Neural progenitor cell (in vitro differentiated cells): ENCODE measurements at places on chromosomes 3 and 15.
A peak's percentile ranks its signal among the peaks of the same experiment; 100 is the strongest.

- no peak for DNase-seq
- H3K27me3 ChIP-seq: peaks cover 83% of the 10 kb centered on the region
- no peak overlapping the region for H3K27ac ChIP-seq
- no peak overlapping the region for H3K4me3 ChIP-seq
- H3K4me1 ChIP-seq: peaks cover 11% of the 10 kb centered on the region
- H3K36me3 ChIP-seq: no peaks in the 10 kb centered on the region
Observed at GRCh38 chr3:11152301-11152700, 2.0 kb upstream of the HRH1 start.

DNA sequence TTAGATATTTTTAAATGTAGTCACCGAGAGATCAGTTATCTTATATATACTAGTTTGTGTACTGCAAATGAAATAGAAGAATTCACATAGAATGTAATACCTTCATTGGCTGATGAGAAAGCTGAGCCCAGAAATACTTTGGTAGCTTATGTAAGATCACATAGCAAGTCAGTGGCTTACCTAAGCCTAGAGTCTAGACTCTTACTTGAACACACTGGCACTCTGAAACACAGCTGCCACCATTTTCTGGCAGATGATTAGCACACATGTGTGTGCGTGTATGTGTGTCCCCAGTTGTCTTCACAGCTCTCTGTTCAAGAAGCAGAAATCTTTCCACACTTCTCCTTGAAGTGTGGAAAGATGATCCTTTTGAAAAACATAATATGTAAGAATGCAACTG lies 124.3 kb downstream of the NEO1 start:
- H3K27me3 ChIP-seq: no peaks in the 10 kb centered on the region
- H3K4me3 ChIP-seq: no peak overlapping the region
- peaks cover 23% of the 10 kb centered on the region for H3K36me3 ChIP-seq
- no peak for DNase-seq
- peaks cover 19% of the 10 kb centered on the region for H3K4me1 ChIP-seq

DNA sequence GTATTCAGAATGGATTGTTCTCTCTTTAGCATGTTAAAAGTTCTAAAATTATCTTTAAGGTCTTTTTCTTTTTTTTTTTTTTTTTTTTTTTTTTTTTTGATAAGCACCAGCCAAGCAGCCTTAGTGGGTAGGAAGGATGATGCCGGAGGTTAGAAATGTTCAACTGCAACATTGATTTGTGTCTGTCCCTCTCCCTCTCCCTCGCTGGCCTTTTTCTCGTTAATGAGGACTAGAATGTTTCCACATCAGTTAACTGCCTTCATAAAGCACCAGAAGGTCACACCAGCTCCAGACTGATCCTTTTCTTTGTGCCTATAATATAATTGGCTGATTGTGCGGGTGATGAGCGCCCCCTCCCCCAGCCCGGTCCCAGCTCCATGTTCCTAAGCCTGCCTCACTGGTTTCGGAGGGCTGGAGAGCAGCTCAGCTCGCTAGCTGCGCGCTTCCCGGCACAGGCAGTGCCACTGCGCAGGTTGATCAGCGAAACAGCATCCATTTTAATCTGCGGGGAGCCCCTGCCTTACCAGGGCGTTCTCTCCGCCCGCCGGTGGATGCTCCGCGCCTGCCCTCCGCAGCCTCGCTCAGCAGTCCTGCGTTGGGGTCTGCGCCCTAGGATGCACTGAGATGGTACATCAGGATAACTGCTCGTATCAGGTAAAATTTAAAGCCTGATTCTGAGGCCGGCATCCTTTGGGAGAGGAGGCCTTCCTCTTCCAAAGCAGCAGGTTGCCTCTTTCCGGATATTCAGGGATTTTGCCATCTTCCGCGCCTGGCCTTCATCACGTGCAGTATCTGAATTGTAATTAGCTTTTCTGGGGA lies 148.9 kb upstream of the IL12A start:
- no peaks in the 10 kb centered on the region for H3K27me3 ChIP-seq
- H3K36me3 ChIP-seq: no peaks in the 10 kb centered on the region
- H3K4me3 ChIP-seq: peak within 1 kb of the TSS; percentile 72
- peak; percentile 96 for DNase-seq

DNA sequence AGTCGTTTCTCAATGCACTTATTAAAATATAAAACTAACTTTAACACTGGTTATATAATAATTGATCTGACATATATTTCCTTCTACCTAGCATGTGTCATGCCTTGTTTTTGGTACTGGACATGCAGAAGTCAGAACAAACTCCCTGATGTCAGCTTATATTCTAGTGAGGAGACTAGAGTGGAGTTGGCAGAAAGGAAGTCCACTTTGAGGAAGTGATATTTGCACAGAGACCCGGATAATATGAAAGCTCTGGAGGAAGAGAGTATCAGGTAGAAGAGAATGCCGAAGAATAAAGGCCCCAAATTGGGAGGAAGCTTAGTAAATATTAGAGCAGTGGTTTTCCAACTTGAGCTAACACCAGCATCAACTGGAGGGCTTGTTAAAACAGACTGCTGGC lies 24.6 kb upstream of the ZNF280D start:
- no peak for DNase-seq
- H3K36me3 ChIP-seq: no peaks in the 10 kb centered on the region
- no peak overlapping the region for H3K27ac ChIP-seq
- H3K4me1 ChIP-seq: no peaks in the 10 kb centered on the region

GRCh38 chr3:288417-288816 lies 91.9 kb downstream of the CHL1 start:
- H3K4me1 ChIP-seq: no peaks in the 10 kb centered on the region
- H3K27ac ChIP-seq: no peak overlapping the region
- no peaks in the 10 kb centered on the region for H3K36me3 ChIP-seq
- H3K4me3 ChIP-seq: no peak overlapping the region

GRCh38 chr3:187205683-187206082 lies 8.4 kb downstream of the RTP1 start:
- DNase-seq: no peak
- H3K27ac ChIP-seq: no peak overlapping the region
- H3K4me3 ChIP-seq: no peak overlapping the region
- peaks cover 18% of the 10 kb centered on the region for H3K4me1 ChIP-seq

DNA sequence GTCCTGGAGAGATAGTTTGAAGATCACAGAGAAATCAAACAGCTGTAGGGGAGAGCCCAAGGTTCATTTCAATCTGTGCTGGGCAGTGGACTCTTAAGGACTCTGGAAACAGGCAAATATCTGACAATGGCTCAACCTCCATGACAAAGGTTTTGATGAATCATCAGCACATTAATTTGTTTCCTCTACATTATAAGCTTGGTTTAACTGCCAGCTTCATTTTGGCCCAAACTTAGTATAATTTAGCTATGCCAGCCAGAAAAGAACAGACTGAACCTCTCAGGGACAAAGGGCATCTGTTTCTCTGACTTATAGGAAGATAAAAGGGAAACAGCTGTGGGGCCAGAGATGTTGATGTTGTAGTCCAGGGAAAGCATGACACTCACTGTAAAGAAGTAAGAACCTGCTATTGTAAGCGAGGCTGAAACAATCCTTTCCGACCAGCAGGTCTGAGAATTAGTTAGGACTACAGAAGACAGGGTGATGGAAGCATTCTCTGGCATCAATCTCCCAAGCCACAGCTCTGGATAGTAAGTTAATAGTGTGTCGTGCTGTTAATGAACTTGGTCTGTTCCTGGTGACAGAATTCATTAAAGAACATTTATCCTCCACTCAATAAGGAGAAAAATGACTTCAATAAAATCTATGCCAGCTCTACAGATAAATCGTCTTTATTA lies 110.1 kb downstream of the KCNMB2 start:
- H3K4me3 ChIP-seq: no peak overlapping the region
- DNase-seq: no peak
- H3K36me3 ChIP-seq: no peaks in the 10 kb centered on the region
- H3K27me3 ChIP-seq: no peaks in the 10 kb centered on the region

- no peaks in the 10 kb centered on the region for H3K27me3 ChIP-seq
- no peaks in the 10 kb centered on the region for H3K36me3 ChIP-seq
- peaks cover 54% of the 10 kb centered on the region for H3K4me1 ChIP-seq
- no peak overlapping the region for H3K27ac ChIP-seq
- DNase-seq: no peak
Observed at GRCh38 chr3:193996221-193996620, 139.7 kb upstream of the HES1 start.

DNA sequence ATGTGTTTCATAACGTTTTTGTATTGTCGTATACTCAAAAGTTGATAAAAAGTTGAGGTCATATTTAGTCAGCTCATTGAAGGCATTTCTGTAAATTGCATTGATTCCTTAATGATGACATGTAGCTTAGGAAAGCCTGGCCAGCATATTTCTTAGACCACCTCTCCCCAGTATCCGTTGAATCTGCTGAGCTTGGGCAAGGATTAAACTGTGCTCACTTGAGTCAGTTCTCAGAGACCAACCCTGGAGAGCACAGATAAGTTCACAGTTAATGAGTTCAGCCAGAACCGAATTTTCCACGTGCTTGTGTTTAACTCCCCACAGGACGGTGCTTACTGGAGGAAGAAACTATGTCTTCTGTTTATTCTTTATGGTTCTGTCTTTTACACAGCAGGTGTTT lies 132.7 kb downstream of the SLC25A26 start:
- DNase-seq: no peak
- no peaks in the 10 kb centered on the region for H3K4me1 ChIP-seq
- H3K36me3 ChIP-seq: no peaks in the 10 kb centered on the region

- no peak for DNase-seq
- no peaks in the 10 kb centered on the region for H3K27me3 ChIP-seq
- no peak overlapping the region for H3K27ac ChIP-seq
- peaks cover 3% of the 10 kb centered on the region for H3K4me1 ChIP-seq
- no peaks in the 10 kb centered on the region for H3K36me3 ChIP-seq
Observed at GRCh38 chr3:156614642-156615511, 59.5 kb upstream of the TIPARP start.

DNA sequence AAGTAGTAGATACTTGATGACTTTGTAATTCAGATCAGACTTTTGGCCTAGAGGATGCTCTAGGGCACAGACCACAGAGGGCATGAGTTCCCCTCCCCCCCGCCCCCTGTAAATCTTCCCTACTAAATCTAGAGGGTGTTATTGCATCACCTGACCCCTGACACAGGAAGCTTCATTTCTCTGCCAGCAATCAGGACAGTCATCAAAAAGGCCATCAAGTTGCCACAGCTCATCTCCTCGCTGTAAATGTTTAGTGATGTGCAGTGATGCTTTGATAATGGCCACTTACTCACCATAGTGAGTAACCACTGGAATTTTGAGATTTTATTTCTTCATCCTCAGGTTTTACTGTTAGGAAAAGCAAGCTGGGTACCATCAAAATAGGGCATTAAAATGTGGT lies 289.2 kb upstream of the CHRM5 start:
- no peak for DNase-seq
- H3K4me1 ChIP-seq: no peaks in the 10 kb centered on the region
- H3K36me3 ChIP-seq: no peaks in the 10 kb centered on the region
- H3K4me3 ChIP-seq: no peak overlapping the region

DNA sequence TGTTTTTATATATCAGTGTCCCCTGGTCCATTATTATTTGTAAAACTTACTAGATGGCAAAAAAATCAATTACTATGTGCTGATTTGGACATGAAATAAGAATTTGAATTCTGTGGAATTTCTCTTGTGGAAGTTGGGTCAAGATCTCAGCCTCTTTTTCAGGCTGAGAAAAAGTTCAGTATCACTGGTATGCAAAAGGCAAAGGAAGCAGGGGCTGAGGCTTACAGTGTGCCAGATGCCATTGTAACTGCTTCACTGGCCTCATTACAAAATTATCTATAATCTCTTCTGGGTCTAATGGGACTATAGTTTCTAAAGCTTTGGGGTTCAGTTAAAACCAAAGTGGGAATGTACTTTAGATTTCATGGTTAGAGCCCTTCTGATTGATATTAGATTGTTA lies 125.9 kb upstream of the SLC7A14 start:
- H3K27ac ChIP-seq: no peak overlapping the region
- no peaks in the 10 kb centered on the region for H3K36me3 ChIP-seq
- DNase-seq: no peak
- H3K4me1 ChIP-seq: no peaks in the 10 kb centered on the region
- no peaks in the 10 kb centered on the region for H3K27me3 ChIP-seq

- H3K27ac ChIP-seq: no peak overlapping the region
- no peaks in the 10 kb centered on the region for H3K27me3 ChIP-seq
Observed at GRCh38 chr15:33535135-33535534, 224.4 kb downstream of the RYR3 start.

DNA sequence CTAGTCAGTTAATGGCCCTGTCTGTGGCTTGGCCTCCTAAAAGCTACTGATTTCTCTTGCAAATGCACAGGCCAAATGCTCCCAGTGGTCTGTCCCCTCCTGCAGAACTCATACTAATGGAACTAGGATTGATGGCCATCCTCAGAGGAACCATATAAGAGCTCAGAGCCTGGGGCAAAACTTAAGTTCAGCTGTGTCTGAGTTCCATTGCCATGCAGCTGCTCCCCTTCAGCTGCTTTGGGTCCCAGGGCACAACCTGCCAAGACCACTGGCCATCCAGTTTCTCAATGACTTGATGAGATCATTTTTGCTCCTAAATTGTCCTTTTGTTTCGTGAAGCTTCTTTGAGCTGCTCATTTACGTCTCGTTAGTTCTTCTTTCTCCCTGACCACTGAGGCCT lies 529.5 kb upstream of the TBL1XR1 start:
- no peaks in the 10 kb centered on the region for H3K27me3 ChIP-seq
- no peak for DNase-seq
- H3K4me3 ChIP-seq: no peak overlapping the region
- H3K27ac ChIP-seq: no peak overlapping the region
- no peaks in the 10 kb centered on the region for H3K36me3 ChIP-seq

DNA sequence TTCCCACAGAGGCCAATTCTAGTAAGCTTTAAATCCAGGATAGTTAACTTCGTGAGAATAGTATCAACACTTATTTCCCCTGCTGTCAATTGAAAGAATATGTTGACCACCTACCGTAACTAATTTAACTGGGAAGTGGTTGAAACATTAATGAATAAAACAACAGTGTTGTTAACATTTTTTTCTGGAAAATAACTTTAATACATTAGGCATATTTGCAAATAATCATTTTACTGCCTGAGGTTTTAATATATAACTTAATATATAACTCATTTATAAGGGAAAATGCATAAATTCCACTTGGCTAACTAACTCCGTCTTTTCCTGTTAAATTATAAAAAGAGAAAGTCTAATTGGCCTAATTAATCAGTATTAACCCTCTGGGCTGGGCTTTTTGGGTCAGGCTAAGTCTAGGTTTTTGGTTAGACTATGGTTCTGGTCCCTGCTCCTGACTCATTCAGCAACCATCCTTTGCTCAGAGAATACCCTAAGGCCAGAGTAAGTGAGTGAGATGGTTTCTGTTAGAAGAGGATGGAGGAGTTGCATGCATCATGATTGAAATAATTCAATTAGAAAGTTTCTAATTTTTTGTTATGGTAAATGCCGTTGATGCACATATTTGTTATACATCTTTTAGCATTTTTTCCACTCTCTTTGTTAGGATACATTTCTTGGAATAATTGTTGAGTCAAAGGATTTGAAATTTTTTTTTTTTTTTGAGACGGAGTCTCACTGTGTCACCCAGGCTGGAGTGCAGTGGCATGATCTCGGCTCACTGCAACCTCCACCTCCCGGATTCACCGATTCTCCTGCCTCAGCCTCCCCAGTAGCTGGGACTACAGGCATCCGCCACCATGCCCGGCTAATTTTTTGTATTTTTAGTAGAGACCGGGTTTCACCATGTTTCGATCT lies 10.8 kb upstream of the SKIL start:
- H3K36me3 ChIP-seq: no peaks in the 10 kb centered on the region
- H3K4me1 ChIP-seq: no peaks in the 10 kb centered on the region
- H3K4me3 ChIP-seq: no peak overlapping the region
- H3K27ac ChIP-seq: no peak overlapping the region
- no peaks in the 10 kb centered on the region for H3K27me3 ChIP-seq
